Hippocampal formation (tissue), 2 donors: ENCODE measurements at places on chromosomes 6 and 20.

DNA sequence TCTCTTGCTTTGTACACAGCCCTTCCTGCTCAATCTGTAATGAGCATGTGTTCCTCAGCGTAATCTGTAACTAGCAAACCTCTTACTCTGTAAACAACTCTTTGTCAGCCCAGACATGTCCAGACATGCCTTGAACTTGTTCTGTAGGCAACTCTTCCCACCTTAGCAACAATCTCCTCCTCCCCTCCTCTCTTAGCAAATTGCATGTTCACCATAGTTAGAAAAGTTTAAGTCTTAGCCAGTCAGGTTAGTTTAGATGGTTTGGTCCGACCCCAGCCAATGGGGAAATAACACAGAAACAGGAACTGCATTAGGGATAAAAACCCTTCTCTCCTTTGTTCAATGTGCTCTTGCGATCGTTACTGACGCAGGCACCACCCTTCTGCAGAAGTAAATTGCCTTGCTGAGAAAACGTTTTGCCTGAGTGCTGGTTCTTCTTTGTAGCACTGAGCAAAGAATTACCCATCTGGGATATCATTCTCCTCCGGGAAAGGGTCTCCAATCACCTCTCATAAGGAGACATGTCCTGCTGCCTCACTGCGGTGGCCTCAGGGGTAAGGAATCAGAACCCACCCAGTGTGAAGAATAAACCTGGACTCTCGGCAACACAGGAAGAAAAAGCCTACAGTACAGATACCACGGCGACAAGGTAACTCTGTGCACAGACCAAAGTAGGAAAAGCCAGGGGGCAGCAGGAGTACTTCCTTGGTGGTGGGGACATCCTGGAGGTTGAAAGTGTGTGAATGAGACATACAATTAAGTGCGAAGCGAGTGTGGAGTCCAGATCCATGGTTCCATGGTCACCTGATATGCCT is 26.2 kb downstream of the PLN start:
- no peak for DNase-seq

GRCh38 chr20:36085686-36086267 is 68.8 kb upstream of the EPB41L1 start:
- no peak for DNase-seq

GRCh38 chr6:134435814-134436280 is 117.9 kb upstream of the SGK1 start:
- DNase-seq: no peak

- no peak for DNase-seq
Measured at GRCh38 chr20:60352017-60352416, 393.8 kb downstream of the CDH26 start.

DNA sequence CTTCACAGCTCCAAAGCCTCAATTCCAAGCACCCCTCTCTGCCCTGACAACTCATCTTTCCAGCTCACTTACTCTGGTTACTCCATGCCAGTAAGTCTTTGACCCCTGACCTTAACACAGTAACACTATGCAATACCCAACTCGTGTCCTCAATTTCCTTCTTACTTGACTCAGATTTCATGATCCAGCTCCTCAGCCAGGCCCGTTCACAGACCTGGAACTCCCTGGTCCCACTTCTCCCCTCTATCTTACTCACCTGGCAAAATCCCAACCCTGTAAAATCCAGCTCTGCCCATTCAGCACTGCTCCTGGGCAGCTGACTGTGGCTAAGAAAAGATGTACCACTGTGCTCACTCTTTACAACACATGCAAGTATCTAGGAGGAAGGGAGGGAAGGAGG is 7.9 kb downstream of the GNL1 start:
- no peak for DNase-seq

DNA sequence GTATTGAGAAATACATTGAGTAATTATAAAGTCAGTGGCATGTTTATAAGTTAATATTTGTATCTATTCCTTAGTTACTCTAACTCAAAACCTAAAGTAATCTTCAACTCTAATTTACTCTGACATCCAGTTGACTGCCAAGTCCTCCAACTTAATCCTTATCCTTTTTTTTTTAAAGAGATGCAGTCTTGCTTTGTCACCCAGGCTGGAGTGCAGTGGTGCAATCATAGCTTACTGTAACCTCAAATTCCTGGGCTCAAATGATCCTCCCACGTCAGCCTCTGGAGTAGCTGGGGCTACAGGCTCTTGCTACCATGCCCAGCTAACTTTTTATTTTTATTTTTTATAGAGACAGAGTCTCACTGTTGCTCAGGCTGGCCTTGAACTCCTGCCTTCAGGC is 24.4 kb downstream of the PTPN1 start:
- no peak for DNase-seq

DNA sequence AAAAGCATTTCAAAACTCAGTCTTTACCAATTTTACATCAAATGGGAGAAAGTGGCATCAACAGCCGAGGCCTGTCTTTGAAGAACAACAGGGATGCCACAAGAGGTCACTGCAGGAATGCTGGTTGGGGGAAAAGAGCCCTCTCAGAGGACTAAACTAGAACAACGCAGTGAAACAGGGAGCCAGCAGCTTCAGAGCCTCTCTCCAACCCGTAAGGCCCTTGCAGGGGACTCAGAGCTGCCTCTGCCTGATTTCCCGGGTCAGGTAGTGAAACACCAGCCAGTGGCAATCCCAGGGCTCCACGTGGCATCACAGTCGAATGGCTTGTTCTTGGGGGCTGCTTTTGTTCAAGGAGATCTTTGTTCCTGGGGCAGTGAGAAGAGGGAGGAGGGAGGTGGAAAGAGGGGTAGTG is 55.0 kb upstream of the KCNK16 start:
- peak; percentile 95 for DNase-seq

DNA sequence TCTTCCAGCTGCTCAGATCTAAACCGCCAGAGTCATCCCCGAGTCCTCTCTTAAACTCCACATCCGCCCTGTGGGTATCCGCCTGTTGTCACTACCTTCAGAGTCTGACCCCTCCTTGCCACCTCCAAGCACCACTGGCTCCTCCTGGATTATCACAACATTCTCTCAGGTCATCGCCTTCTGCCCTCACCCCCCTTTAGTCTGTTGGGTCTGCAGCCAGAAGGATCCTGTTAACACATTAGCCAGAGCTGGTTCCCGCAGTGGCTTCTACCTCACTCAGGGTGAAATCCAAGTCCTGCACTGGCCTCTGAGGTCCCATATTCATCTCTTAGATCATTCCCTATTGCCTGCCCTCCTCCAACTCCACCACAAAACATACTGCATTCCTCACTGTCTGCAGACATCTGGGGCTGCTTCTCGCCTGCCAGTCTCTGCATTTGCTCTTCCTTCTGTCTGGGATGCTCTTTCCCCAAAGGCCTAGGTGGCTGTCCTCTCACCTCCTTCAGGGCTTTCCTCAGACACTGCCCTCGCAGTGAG is 34.1 kb downstream of the TNXB start:
- DNase-seq: no peak

DNA sequence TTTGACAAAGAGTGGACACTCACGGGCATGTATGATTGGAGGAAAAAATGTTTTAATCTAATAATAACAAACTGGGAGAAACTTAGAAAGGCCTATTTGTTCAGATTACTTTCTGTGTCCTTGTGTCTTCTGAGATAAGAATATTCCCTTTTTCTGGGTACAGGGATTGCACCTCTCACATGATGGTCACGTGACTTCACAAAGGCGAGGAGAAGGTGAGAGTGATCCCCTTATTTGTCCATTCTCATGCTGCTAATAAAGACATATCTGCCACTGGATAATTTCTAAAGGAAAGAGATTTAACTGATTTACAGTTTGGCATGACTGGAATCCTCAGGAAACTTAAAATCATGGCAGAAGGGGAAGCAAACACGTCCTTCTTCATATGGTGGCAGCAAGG is 989.7 kb upstream of the FLRT3 start:
- no peak for DNase-seq

DNA sequence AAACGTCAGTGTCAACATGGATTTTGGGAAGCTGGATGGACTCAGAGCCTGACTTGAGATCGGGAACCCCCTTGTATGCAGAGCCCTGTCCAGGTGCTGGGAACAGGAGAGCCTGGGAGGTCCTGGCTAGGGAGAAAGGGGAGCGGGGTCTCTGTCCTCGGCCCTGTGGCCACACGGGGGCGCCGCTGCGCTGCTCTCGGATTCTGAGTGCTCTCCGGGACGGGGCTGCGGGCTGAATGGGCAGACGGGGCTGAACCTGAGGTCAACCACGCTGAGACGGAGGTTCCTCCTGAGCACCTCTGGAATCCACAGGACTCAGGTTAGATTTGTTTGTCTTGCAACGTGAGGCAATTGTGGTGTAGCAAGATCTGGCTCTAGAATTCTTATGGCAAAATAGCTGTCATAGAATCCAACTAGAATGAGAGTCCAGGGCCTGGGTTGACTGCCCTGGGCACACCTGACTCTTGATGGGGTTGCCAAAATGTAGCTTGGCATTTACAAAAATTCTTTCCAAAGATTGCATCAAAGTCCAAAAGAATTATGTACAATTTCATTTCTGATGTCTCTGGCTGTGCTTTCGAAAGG is 20.6 kb upstream of the HLA-F start:
- no peak for DNase-seq

DNA sequence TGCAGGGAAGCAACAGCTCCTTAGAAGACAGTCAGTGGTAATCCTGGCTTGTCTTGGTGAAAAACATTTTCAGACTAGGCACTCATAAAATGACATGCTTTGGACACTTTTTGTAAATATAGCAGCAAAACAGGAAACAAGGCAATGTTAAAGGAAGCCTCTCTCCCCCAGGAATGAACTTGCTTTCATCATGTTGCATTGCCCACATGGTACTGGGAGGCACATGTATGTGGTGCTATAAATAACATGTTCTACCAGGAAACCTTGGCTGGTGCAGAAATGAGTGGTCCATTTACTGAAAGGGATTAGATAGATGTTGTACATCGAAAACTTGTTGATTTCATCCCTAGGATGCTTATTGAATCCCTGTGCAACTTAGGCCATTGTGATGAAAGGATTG is 121.4 kb upstream of the RREB1 start:
- DNase-seq: no peak

GRCh38 chr6:21608601-21609000 is 15.1 kb downstream of the SOX4 start:
- no peak for DNase-seq

DNA sequence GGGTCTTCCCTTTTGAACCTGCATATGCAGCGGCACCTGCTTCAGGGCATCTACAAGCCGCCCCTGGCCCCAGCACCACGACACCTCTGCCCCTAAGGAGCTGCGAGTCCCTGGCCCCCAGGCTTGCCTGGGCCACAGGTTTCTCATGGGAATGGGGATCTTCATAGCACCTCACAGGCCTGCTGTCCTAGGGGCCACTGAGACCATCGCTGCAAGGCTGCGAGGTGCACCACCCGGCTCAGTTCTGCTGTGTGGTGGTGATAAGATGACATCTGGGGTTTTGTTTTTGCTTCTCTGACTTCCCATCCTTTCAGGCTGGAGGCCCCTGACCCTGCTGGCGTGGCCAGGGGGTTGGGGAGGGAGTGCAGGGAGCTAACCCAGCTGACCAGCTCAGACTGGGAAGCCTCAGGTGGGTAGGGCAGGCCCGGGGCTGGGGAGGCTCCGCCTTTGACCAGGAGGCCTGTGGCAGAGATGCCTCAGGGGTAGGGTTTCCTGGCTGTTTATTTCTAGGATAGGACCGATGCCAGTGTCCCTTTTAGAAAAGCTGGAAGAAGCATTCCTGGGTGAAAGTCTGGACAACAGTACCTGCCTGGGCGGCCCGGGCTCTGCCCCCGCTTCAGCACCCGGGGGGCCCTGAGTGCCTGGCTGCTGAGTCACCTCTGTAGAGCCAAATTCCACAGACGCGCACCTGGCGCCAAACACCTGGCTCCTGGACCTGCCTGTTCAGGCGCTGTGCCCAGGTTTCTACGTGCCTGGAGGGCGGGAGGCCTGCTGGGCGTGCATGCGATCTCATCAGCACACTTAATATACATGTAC is 264.7 kb downstream of the DLL1 start:
- no peak for DNase-seq

GRCh38 chr6:16849280-16849987 is 88.2 kb upstream of the ATXN1 start:
- no peak for DNase-seq

- no peak for DNase-seq
Measured at GRCh38 chr6:147429794-147430193, 78.7 kb upstream of the SAMD5 start.

DNA sequence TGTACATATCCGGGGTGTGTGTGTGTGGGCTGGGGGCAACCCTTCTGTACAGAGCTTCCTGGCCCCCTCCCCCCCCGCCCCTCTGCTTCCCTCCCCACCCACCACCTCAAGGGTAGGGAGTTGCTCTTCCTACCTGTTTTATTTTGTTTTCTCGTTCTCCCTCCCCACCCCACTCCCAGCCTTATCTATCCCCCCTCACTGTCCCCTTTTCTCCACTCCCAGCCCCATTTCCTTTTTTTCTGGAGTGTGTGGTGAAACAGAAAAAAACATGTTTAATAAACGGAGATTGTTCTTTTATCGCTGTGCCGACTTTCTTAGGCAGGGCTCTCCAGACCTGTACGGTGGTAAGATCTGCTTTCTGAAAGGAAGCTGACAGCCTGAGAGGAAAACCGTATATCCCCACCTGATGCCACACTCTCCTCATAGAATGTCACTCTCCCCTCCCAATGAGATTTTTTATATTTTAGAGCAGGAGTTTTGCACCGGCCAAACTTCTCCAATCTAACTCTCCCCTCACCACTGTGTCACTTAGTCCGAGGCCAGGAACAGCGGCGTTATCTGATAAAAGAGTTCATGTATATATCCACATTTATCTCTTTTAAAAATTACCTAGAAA is 875 bp upstream of the ZBTB9 start:
- no peak for DNase-seq

DNA sequence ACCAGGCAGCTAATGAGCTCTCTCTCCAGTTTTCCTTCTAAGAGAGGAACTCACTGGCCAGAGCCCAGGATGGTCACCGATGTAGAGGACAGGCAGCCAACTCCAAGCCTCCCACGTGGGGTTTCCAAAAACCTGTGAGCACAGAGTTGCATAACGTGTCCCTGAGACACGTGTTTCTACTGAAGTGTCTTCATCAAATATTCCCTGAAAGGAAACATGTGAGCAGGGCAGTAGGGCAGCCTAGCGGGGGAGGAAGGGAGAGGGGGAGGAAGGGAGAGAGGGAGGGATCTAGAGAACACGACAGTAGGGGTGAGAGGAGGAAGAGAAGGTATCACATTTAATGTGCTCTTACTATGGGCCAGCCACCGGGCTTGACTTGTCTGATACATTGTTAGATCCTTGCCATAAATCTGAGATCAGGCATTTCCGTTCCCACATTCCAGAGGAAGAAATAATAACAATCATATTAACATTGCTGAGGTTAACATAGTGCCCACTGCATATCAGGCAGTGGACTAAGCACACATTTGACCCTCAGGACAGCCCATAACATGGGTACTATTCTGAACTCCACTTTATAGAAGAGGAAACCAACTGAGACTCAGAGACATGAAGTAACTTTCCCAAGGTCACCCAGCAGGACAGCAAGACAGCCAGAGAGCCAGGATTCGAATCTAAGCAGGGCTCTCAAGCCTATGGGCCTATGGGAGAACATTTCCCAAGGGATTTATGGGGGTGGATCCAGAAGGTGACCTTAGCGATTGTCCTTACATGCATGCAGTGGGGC is 4.5 kb upstream of the SYS1 start:
- DNase-seq: peak; percentile 78
